ENCODE measurements at places on chromosomes 1 and 21.

DNA sequence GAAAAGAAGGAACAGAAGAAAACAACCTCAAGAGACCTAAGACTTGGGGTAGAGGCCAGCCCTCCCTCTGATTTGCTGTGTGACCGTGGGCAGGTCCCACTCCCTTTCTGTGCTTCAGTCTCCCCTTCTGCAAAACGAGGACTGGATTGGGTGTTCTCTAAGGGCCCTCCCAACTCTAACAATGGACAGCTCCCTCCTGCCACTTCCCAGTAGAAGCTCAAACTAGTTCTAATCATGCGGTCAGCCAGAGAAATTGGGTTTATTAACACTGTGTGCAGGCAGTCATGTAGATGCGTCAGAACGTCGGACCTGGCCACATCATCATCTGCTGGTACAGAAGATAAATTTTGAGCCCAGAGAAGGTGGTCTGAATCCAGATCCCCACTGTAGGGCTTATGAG lies 1.6 kb upstream of the PADI4 start:
- DNase-seq, result no peak

GRCh38 chr1:201205036-201205435 lies 14.4 kb downstream of the IGFN1 start:
- no peak for DNase-seq

DNA sequence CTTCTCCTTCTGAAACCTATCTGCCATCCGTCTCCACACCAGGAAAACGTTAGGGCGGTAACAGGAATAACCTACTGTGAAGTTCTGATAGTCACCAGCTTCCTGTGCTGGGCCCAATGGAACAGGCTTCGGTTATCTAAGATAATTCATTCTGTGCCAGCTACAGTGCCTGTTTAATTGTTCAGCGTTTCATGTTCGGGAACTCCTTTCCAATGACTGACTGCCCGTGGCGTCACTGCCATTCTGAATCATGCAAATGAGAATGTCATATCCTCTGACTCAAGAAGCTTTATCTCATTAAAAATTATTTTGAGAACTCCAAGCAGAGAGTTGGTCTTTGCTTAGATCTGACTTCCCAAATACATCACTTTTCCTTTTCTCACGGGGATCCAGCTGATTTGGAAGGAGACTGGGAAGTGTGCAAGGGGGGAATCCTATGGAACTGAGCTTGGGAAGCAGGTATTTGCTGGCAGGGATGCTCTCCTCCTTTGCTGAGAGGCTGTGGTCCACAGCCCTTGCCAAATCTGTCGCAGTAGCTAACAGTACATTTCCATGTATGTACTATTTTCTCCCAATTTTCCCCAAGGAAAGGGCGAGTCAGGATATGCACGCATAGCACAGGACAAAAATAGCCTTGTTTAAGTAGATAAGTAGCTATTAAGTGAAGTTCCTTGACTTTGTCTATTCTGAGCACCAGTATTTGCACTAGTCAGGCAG lies 358.7 kb downstream of the LTN1 start:
- DNase-seq, result no peak

DNA sequence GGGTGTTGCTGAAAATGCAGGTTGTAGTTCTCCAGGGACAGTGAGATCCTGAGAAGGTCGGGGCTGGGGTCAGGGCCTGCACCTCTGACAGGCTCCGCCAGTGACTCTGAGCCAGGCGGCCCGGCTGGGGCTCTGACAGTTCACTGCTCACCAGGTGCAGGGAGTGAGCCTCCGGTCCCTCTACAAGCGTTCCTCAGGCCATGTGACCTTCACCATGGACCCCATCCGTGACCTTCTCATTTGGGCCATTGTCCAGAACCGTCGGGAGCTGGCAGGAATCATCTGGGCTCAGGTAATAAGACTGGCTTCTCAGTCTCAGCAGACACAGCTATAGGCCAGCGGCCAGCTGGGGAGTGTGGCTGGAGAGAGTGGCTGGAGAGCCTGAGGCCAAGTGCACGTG lies 41.8 kb downstream of the TRPM2 start:
- DNase-seq, result no peak

DNA sequence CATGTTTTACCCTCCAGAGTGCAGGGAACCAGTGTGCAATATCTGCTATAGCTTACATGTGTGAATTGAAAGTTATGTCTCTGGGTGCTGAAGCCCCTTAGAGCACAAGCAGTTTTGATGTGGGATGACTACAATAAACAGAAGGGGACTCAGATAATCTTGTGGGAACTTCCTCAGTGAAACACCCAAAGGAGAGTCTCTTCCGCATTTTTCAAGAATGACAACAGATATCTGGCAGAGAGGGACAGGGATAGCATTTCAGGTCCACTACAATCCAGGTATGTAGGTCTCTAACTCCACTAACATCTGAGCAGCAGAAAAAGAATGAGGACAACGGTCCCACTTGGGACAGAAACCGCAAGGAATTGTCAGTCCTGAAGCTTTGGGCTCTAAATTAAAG lies 67.6 kb upstream of the PDE4B start:
- DNase-seq, result no peak

- DNase-seq, result no peak
These were observed 12.1 kb upstream of the CNTN2 start for GRCh38 chr1:205030896-205031295.
